ENCODE measurements at places on chromosomes 1 and 21.
A peak's percentile ranks its signal among the peaks of the same experiment; 100 is the strongest.

GRCh38 chr1:150138044-150138443, 11.7 kb upstream of the PLEKHO1 start:
- no peak for DNase-seq

- no peak for DNase-seq
These were observed 2.9 kb downstream of the MACO1 start for GRCh38 chr1:25433389-25434186.

- no peak for DNase-seq
These were observed 18.0 kb downstream of the SERTAD4 start for GRCh38 chr1:210250665-210250997.

- no peak for DNase-seq
These were observed 91.3 kb upstream of the HNRNPU start for GRCh38 chr1:244955661-244956060.

- no peak for DNase-seq
These were observed 653 bp downstream of the CASP9 start for GRCh38 chr1:15523104-15524020.

DNA sequence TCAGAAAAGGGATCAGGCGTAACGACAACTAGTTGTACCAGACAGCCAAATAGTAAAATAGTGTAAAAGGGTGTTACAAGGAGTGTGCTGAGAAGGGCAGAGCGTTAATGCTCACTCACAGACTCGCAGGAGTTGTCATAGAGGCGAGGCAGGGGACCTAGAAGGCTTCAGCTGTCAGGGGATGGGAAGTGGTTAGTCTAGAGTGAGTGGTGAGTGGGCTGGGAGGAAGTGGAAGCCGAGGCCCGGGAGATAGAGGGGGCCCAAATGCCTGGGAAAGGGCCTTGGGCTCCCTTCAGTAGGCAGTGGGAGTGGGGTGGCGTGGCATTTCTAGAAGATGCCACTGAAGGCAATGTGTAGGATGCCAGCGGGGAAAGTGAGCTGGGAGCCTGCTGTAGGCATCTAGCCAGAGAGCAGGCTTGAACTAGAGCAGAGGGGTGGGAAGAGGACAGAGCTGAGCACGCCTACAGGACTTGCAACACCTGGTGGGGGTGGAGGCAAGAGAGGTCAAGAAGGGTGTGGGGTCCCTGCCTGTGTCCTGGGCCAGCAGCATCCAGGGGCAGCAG, 10.3 kb downstream of the SLC6A17 start:
- no peak for DNase-seq

- DNase-seq = peak; percentile 50
These were observed 1.8 kb downstream of the TXNIP start for GRCh38 chr1:145994391-145995120.

- DNase-seq = no peak
These were observed 1526.3 kb downstream of the PLA2G4A start for GRCh38 chr1:188355082-188355481.

- DNase-seq = no peak
These were observed 49.7 kb upstream of the B3GALT5 start for GRCh38 chr21:39562791-39563770.

DNA sequence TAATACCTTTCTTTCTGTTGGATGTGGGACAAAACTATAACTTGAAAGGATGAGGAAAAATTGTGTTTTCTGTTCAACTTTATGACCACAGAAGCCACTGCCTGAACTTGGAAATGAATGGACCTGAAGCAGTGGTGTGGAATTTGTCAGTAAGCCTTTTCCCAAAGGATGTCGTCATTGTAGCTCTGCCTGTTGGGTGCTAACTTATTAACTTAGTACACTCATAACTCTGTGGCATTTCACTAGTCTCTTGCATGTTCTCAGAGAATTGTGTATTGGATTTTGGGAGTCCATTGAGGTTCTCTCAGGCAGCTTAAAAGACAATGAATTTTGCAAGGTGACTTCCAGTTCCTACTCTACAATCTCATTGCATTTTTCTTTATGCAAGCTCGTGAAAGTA, 49.6 kb downstream of the KCNK2 start:
- DNase-seq = no peak

GRCh38 chr1:56374026-56374974, 205.1 kb downstream of the PLPP3 start:
- no peak for DNase-seq

- no peak for DNase-seq
These were observed 31.6 kb upstream of the KIF1B start for GRCh38 chr1:10178597-10179405.

GRCh38 chr1:232557502-232558191, 72.3 kb downstream of the SIPA1L2 start:
- DNase-seq = no peak

DNA sequence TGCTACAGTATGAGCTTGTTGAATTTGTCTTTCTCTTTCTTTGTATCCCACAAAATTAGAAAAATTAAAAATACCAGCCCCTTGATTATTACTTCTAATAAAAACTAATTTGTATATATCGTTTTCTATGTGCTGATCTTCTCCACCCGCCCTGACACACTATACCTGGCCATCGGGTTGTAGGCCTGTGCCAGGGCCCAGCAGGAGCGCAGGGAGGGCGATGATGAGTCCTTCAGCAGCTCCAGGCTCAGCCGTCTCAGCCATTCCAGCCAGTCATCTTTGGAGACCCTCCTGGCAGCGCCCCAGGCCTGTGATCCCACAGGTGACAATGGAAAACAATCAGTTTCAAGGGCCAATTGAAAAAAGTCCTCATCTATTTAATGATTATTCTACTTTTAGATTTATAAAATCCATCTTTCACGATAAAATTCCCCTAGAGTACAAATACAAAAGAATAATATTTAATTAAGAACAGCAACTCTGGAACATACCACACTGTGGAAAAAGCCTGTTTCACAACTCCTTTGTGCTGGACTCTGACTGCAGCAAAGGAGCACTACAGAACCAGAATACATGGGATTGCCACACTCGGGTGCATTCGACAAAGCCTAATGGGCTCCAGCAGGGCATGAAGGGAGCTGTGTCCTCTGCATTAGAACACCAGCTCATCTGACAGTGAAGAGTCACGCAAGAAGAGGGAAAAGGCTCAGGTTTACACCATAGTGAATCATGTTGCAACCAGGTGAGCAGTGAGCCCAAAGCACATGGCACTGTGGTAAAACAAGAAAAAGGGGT, 15.4 kb downstream of the ANGPTL7 start:
- no peak for DNase-seq

GRCh38 chr1:152035539-152036266, 1.1 kb downstream of the S100A11 start:
- DNase-seq = no peak

- DNase-seq = no peak
These were observed 110.4 kb downstream of the ACBD6 start for GRCh38 chr1:180392020-180392419.

DNA sequence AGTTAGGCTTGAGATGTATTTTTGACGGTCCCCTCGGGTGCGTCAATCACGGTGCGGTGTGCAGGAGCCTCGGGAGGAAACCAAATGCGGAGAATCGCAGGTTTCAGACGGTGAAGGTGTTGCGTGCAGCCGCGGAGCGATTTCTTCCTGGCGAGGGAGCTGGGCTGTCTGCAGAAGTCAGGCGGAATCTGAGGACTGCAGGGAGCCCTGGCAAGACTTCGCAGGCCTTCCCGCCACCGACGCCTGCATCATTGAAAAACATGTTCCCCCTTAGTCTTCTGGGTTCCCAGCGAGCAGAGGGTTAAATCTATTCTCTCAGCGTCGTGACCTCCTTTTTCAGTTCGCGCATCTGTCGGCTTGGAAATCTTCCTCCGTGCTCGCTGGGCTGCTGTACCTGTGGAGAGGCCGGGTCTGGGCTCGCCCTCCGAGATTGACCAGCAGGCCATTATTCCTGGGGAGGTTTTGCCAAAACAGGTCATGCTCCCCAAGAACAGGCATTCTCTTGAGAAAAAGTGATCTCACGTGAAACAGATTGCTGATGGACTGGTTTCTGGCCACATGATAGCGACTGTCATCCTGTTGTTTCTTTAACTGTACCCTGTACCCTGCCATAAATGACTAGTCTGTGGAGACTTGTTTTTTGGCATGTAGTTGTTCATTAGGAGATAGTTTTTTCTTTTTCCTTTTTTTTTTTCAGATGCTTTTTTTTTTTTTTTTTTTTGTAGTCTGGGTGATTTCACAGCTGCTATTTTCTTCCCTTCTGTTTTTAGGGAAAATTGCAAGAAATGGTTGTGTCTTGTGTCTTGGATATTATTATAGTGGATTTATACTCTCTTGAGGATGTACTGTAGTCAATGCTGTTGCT, 894 bp downstream of the EPB41 start:
- peak; percentile 65 for DNase-seq

GRCh38 chr1:46043458-46044017, 88.9 kb downstream of the PIK3R3 start:
- no peak for DNase-seq

DNA sequence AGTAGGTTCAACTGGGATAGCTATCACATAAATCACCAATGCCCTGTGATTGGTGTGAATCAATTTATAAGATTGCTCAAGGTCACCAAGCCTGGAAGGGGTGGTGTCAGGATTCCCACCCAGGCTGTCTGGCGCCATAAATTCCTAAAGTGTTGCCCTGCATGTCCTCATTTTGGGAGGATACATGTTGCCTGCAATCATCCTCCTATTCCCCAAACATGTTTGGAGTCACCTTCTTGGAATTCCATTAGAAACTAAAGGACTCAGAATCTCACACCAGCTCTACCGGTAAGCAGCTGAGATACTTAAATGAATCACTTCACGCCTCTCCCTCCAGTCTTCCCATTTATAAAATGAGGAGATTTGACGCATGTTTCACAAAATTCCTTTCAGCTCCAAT, 54.1 kb upstream of the SLC45A1 start:
- no peak for DNase-seq

DNA sequence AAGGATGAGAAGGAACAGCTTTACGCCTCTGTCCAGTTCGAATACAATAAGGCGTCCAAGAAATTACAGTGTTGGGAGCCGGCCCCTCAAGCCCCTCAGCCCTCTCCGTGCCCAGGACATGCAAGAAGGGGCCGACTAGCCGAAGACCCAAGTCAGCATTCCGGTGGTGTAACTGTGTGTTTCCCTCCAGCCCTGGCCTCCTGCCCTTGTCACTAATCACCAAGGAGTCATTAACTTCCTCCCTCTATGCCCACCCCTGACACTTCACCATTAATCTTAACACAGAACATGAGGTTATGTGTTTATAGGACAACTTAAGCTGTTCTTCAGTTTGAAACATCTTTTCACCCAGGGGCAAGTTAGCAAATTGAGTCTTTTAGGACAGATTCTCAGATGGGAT, 16.4 kb upstream of the C4BPB start:
- no peak for DNase-seq

DNA sequence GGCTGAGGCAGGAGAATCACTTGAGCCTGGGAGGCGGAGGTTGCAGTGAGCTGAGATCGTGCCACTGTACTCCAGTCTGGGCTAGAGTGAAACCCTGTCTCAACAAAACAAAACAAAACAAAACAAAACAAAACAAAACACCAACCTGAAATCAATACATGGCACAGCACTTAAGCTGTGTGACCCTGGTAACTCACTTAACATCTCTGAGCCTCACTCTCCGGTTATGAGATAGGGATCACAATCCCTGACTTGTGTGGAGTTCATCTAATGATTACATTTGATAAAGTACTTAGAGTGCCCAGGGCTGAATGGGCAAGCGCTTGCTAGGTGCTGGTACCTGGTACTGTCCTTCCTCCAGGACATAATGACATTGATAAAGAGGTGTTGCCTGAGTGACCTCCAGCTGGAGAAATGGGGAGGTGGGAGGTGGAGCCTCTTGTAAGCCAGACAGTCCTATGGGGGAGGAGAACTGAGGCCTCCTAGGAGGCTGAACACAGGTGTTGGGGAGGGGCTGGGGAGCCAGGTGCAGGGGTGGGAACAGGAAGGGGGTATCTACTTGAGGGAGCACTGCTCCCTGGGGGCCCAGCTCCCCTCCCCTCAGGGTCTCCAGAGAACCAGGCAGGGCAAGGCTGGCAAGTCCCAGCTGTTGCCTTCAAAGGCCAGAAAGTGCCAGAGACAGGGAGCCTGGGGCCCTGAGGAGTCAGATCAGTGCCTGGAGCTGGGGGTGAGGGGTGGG, 17.9 kb downstream of the FOXO6 start:
- no peak for DNase-seq

- DNase-seq = no peak
These were observed 663 bp downstream of the ACOT7 start for GRCh38 chr1:6392809-6393399.

GRCh38 chr1:23790696-23791515, at the start of gene LYPLA2:
LYPLA2 (plus strand) TSS chr1:23791145; CDS start chr1:23792683, 1,538 bp downstream.
- DNase-seq = peak; percentile 84

GRCh38 chr1:110060034-110060661, 10.3 kb downstream of the ALX3 start:
- DNase-seq = peak; percentile 80

- DNase-seq = no peak
These were observed 63.5 kb upstream of the EDN2 start for GRCh38 chr1:41547781-41548560.

DNA sequence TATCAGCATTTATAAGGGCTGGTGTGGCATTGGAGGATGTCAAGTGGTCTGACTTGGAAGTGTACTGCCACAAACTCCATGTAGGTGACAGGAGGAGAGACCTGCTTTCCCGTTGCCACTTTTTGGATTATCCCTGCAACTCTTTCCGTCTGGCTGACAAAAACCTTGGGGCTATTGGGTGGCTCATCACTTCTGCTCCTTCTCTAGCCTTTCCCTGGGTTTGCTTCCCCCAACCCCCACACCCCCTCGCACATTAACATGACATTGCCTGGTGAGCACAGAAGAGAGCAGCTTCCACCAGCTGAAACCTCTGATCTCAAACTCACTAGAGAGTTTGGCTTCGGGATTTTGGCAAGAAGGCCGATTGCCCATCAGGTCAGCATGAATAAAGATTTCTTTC, 39.2 kb downstream of the PROX1 start:
- no peak for DNase-seq

GRCh38 chr1:69743146-69743545, 175.4 kb downstream of the LRRC7 start:
- no peak for DNase-seq

GRCh38 chr21:16196001-16196400, 466.2 kb downstream of the USP25 start:
- no peak for DNase-seq

GRCh38 chr1:150626150-150626549, 3.3 kb downstream of the ENSA start:
- no peak for DNase-seq

GRCh38 chr1:19360843-19361610, 48.9 kb downstream of the SLC66A1 start:
- DNase-seq = no peak

DNA sequence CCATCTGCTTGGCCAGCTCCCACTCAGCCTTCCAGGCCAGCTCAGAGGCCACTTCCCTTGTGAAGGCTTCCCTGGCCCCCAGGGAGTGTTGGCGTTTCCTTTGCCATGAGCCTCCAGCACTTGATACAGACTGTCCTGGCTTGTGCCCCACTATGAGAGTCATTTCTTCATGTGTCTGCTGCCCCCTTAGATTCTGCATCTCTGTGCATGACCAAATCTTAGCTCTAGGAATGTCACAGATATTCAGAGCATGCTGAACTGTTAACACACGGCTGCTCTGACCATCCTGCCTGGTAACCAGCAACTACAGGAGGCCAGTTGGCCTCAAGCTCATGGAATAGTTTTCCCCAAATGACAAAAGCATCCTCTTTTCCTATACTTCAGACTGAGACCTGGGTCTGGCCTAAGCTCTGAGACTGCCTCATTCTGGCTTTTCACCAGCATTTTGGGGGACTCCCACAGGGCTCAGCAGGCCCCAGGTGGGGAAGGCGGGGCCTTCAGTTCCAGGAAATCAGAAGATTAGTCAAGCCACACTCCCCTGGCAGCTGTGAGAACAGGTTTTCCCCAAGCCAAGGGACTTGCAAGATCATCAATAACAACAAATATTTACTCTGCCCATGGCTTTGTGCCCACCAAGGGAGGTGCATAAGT, 182.6 kb upstream of the EDN2 start:
- DNase-seq = peak; percentile 52

- no peak for DNase-seq
These were observed 38.9 kb downstream of the MCOLN2 start for GRCh38 chr1:84957966-84958365.
